ENCODE measurements at places on chromosomes 7 and 10. TPM values are rescaled to one million over a fixed set of nuclear protein-coding genes. Genes with fewer than 3 reads are reported as not detected.

SYT15B gene
- total RNA-seq: 0.04 TPM

OR13A1 gene
- total RNA-seq: 0.15 TPM

SLC26A5 gene
- total RNA-seq: 0.15 TPM

PRSS37 gene
- total RNA-seq: not detected

SFRP4 gene
- 4.7 TPM for total RNA-seq

- DNase-seq: no peak
These were observed 75.5 kb downstream of the MAP3K8 start for GRCh38 chr10:30509508-30509907.

- DNase-seq: no peak
These were observed 1.8 kb downstream of the SEPTIN7 start for GRCh38 chr7:35802649-35803048.

GRCh38 chr10:93576888-93577287 lies 10.4 kb downstream of the FFAR4 start:
- no peak for DNase-seq

DNA sequence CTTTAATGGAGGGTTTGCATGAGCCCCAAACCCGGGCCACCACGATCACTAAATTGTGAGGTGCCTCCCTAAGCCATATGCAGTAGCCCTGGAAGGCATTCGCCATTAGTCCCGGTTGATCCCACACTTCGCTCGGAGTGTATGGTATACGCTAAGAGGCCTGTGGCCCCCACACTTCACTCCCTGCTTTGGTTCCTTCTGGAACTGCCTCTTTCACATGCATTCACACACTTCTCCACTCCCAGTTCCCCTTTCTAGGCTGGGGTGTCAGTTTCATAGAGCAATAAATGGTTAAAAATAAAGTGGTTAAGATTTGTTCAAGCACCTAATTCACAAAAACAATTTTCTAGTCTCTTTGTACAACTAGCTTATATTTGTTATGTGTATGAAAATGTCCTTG lies 212.1 kb upstream of the KCND2 start:
- DNase-seq: no peak

SFTPA1 gene
- total RNA-seq: not detected

DNA sequence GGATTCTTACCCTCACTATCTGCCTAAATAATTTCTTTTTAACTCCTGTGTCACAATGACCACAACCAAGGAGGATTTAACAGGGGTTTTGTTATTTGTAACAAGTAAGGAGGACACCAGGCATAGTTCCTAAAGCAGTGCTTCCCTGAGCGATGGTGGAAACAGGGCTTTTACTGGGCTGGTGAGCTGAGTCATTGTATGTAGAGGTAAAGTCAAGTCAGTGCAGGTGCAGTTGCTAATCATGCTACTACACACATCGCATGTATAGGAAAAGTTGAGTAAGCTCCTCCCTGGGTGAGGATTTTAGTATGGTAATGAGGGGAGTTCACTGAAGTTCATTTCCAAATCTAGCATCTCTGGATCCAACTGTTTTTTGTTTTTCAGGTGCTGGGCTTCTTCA lies 22.9 kb upstream of the ABCA13 start:
- DNase-seq: no peak

Data from cardiac muscle cell (in vitro differentiated cells and primary cell).